ENCODE measurements at places on chromosomes 2 and 18. TPM values are rescaled to one million over a fixed set of nuclear protein-coding genes. Genes with fewer than 3 reads are reported as not detected.

- DNase-seq = no peak
- H3K4me1 ChIP-seq = peaks cover 24% of the 10 kb centered on the region
- no peak overlapping the region for H3K27ac ChIP-seq
- peaks cover 2% of the 10 kb centered on the region for H3K27me3 ChIP-seq
- H3K36me3 ChIP-seq = peaks cover 17% of the 10 kb centered on the region
Observed at GRCh38 chr2:135740206-135740605, 1.4 kb upstream of the UBXN4 start.

GRCh38 chr2:158618891-158619490, 162.2 kb downstream of the PKP4 start:
- peaks cover 15% of the 10 kb centered on the region for H3K36me3 ChIP-seq
- peak; percentile 18 for DNase-seq
- H3K27ac ChIP-seq = peak overlapping the region; percentile 51
- H3K27me3 ChIP-seq = 0 out of 2 replicates have a peak, but pooled peaks cover 1% of the 10 kb centered on the region
- H3K4me3 ChIP-seq = no peak overlapping the region

The DOK1 gene
- total RNA-seq = 38.4 TPM

The SLC4A3 gene
- total RNA-seq = 13.4 TPM

The IMPACT gene
- 35.9 TPM for total RNA-seq

- no peaks in the 10 kb centered on the region for H3K4me1 ChIP-seq
- no peak overlapping the region for H3K27ac ChIP-seq
- no peaks in the 10 kb centered on the region for H3K36me3 ChIP-seq
- no peak for DNase-seq
- H3K4me3 ChIP-seq = no peak overlapping the region
Observed at GRCh38 chr2:213490087-213490486, 205.8 kb downstream of the SPAG16 start.

DNA sequence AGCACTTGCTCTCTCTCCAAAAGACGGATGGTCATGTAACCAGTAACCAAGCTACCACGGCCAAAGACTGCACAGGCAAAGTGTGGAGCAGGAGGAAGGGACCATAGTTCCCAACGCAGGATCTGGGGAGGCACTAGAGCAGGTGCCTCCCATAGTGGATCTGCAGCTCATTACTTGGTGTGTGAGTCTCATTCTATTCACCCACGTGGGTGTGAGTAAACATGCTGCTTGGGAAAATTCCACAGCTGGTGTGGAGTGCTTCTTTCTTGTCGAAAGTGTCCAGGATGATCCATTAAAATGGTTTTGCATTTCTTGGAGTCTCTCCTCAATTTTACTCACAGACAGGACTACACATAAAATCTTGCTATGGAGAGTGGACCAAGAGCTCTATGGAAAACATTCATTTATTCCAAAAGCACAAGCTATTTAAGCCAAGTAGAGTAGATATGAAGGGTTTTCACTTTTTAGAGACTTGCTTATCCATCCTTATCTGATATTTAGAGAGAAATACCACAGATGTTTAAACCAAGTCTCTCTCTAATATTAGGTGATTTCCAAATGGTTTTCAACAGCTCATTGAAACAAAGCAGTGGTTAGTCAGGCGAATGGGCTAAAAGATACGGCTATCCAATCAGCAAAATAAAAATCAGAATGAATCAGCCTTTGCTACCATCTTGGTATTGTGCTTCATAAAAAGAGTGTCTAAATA, 104.3 kb upstream of the CCDC195 start:
- no peak overlapping the region for H3K4me3 ChIP-seq
- no peak overlapping the region for H3K27ac ChIP-seq
- DNase-seq = no peak
- H3K36me3 ChIP-seq = peaks cover 64% of the 10 kb centered on the region
- peaks cover 47% of the 10 kb centered on the region for H3K4me1 ChIP-seq

- peak overlapping the region; percentile 87 for H3K4me3 ChIP-seq
- peak; percentile 28 for DNase-seq
- peak overlapping the region; percentile 92 for H3K27ac ChIP-seq
- peaks cover 5% of the 10 kb centered on the region for H3K36me3 ChIP-seq
Observed at GRCh38 chr2:46336283-46336959, 39.2 kb downstream of the EPAS1 start.

GRCh38 chr2:182049372-182050148, 63.9 kb downstream of the PPP1R1C start:
- no peaks in the 10 kb centered on the region for H3K4me1 ChIP-seq
- no peak overlapping the region for H3K27ac ChIP-seq
- no peak for DNase-seq
- H3K4me3 ChIP-seq = no peak overlapping the region

DNA sequence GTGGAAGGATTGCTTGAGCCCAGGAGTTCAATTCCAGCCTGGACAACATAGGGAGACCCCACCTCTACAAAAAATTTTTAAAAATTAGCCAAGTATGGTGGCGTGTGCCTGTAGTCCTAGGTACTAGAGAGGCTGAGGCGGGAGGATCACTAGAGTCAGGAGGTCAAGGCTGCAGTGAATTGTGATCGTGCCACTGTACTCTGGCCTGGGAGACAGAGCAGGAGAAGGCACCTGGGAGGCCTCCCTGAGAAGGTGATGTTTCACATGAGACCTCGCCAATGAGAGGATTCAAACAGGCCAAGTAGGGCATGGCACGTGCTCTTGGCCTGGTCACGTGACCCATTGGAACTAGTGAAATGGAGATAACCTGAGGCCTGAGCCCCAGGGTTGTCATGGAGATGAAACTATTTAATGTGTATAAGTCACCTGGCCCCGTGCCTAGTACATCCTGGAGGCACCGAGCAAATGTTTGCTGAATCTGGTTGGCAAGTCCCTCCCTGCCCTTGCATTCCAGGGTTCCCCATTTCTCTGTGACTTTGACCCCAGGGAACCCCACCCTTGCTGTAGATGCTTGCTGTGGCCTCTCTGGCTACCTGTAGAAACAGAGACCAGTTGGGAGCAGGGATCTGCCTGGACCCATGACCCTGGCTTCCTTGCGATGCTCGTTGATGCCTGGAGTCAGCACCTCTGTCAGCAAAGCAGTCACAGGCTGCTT, 26.1 kb upstream of the ROCK2 start:
- H3K4me1 ChIP-seq = peaks cover 50% of the 10 kb centered on the region
- peaks cover 3% of the 10 kb centered on the region for H3K27me3 ChIP-seq
- peak overlapping the region; percentile 34 for H3K27ac ChIP-seq
- DNase-seq = peak; percentile 30
- H3K36me3 ChIP-seq = no peaks in the 10 kb centered on the region

DNA sequence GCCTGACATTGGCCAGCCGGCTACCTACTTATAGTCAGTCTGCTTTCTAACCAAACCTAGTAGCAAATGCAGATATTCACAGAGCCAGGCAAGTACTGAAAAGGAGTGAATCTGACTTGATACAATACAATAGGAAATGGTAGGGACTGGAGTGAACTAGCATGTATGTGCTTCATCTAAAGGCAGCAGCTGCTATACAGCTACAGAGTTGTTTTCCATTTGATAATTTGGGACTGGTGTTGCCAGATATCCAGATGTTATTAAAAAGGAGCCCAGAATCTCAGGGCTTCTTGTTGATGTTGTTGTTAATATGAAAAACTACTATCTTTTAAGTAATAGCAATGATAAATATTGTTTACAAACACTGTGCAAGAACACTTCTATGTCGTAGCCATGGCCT, 159.4 kb downstream of the BABAM2 start:
- H3K36me3 ChIP-seq = peaks cover 8% of the 10 kb centered on the region
- DNase-seq = no peak
- H3K4me3 ChIP-seq = no peak overlapping the region
- H3K4me1 ChIP-seq = peaks cover 80% of the 10 kb centered on the region
- peaks cover 2% of the 10 kb centered on the region for H3K27me3 ChIP-seq

DNA sequence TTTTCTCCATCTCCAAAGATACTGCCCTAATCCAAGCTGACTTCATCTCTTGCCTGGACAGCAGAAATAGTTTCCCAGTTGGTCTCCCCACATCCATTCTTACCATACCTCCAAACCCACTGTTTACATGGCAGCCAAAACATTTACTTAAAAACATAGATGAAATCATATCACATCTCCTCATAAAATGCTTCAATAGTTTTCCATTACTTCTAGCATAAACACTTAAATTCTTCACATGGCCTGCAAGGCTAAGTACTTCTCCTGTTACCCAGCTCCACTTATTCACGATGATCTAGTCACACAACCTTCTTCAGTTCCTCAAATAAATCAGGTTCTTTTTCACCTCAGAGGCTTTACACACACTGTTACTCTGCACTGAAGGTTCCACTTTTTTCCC, 185.8 kb upstream of the ACVR2A start:
- no peak for DNase-seq
- H3K36me3 ChIP-seq = no peaks in the 10 kb centered on the region
- H3K27ac ChIP-seq = no peak overlapping the region

DNA sequence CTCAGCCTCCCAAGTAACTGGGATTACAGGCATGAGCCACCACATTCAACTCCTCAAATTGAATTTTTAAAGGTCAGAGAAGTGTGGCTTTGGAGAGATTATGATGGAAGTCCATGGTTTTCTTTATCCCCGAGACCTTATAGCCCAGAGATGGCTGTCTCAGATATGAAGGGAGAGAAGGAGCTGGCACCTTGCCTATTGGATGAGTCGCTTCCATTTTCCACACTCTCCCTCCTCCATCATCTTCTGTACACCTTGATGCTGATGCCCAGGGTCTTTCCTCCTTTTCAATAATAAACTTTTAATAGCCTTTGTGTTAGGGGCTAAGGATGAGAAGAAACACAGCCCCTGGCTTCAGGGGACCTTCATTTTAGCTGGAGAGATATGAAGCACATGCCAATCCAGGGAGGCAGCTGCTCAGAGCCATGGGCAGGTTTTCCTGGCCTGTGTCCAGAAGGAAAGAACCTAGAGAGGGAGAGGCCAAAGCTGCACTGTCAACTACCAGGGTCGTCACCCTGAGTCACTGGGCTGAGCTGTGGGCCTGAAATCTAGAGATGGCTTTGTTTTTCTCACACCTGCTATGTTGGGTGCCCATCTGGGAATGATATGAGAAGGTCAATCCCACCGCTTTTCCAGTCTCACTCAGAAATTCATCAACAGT, 146.0 kb upstream of the SERTAD2 start:
- H3K4me3 ChIP-seq = no peak overlapping the region
- no peak overlapping the region for H3K27ac ChIP-seq
- H3K36me3 ChIP-seq = no peaks in the 10 kb centered on the region
- DNase-seq = no peak
- peaks cover 5% of the 10 kb centered on the region for H3K4me1 ChIP-seq

The ABCG5 gene
- not detected for total RNA-seq

The KCNE4 gene
- 7.9 TPM for total RNA-seq

The ABCB11 gene
- total RNA-seq = not detected

The MC5R gene
- total RNA-seq = not detected

GRCh38 chr2:10504370-10504993, 56.4 kb upstream of the ODC1 start:
- H3K4me3 ChIP-seq = no peak overlapping the region
- peaks cover 8% of the 10 kb centered on the region for H3K4me1 ChIP-seq
- no peaks in the 10 kb centered on the region for H3K27me3 ChIP-seq
- no peak overlapping the region for H3K27ac ChIP-seq
- DNase-seq = no peak
- H3K36me3 ChIP-seq = no peaks in the 10 kb centered on the region

DNA sequence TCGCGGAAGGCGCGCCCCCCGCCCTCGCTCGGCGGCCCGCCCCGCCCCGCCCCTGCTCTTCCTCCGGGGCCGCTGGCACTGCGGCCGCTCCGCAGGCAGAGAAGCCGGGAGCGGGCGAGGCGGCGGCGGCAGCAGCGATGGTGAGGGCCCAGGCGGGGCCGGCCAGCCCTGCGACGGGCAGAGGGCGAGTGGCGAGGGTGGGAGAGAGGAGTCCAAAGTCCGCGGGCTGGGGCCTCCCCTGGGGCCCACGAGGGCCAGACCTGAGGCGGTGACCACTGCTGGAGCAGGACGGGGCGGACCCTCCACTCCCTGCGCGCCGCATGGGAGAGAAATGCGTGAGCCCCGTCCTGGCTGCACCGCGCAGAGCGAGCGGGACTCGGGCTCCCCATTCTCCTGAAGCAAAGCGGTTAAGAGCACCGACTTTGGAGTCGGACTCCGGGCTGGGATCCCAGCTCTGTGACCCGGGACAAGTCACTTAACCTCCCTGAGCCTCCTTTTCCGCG, at the start of gene VAMP5:
TSS of gene VAMP5 (plus strand) at position 78 of the 503 bp plus-strand sequence. CDS start at position 138, 60 bp downstream.
- H3K4me1 ChIP-seq = peaks cover 39% of the 10 kb centered on the region
- H3K27ac ChIP-seq = peak within 1 kb of the TSS; percentile 96
- no peaks in the 10 kb centered on the region for H3K36me3 ChIP-seq
- no peak for DNase-seq

DNA sequence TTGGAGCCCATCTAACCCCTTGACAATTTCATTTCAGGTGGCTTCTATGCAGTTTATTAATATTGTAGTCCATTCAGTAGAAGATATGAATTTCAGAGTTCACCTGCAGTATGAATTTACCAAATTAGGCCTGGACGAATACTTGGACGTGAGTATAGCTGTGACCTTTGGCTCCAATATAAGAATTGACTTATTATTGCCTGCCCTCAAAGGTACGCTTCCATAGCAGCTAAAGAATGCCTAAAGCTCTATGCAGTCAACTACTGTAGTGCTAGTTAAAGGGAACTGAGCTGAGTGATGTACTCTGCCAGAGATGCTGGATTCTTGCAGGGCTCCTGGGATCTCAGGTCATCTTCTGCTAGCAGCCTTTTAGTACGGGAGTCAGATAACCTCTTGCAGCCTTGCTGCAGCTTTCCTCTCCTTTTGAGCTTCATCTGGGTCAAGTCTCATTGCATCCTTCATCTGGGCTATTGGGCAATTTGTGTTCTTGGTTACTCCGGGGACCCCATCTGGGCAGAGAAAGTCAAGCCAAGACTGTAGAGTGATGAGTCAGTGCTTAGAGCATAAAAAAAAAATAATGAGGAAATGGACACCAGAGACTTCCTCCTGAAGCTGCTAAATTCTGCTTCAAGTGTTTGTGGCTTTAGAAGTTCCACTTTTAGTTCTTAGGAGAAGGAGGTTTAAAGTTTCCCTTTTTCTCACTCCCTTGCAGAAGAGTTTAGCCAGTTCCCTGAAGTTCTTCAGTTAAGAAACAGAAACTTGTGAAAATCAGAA, 105.6 kb downstream of the PRPF40A start:
- H3K27me3 ChIP-seq = no peaks in the 10 kb centered on the region
- H3K36me3 ChIP-seq = no peaks in the 10 kb centered on the region

DNA sequence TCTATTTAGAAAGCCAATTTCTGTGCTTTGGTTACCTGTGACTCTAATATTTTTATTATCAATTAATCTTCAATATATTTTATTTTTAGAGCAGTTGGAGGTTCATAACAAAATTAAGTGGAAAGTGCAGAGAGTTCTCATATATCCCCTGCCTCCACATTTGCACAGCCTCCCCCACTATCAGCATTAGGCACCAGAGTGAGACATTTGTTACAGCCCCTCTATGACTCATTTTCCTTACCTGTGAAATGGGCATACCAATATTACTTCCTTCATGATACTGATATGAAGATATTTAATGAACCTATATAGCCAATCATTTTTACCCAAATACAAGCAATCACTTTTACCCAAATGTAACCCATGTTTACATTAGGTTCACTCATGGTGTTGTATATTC, 34.0 kb upstream of the CYTIP start:
- no peak overlapping the region for H3K4me3 ChIP-seq
- H3K36me3 ChIP-seq = no peaks in the 10 kb centered on the region
- H3K4me1 ChIP-seq = peaks cover 15% of the 10 kb centered on the region
- no peaks in the 10 kb centered on the region for H3K27me3 ChIP-seq
- H3K27ac ChIP-seq = no peak overlapping the region
- DNase-seq = no peak

The RAD51AP2 gene
- not detected for total RNA-seq

GRCh38 chr2:202024871-202025270, 8.8 kb upstream of the FZD7 start:
- H3K4me3 ChIP-seq = no peak overlapping the region
- no peak overlapping the region for H3K27ac ChIP-seq
- H3K27me3 ChIP-seq = no peaks in the 10 kb centered on the region
- no peaks in the 10 kb centered on the region for H3K4me1 ChIP-seq

Measured in HFFc6 (cell line).